ENCODE measurements at places on chromosomes 16 and 17. TPM values are rescaled to one million over a fixed set of nuclear protein-coding genes. Genes with fewer than 3 reads are reported as not detected.

CDK5R1 gene
- 1.5 TPM for total RNA-seq

CBX2 gene
- 3.5 TPM for total RNA-seq

MRTFB gene
- total RNA-seq: 51.0 TPM

KIAA0513 gene
- total RNA-seq: 19.2 TPM

PABPN1L gene
- not detected for total RNA-seq

- no peaks in the 10 kb centered on the region for H3K4me1 ChIP-seq
- H3K27ac ChIP-seq: no peak overlapping the region
- no peaks in the 10 kb centered on the region for H3K27me3 ChIP-seq
Observed at GRCh38 chr16:62870554-62870953, 834.3 kb upstream of the CDH8 start.

DNA sequence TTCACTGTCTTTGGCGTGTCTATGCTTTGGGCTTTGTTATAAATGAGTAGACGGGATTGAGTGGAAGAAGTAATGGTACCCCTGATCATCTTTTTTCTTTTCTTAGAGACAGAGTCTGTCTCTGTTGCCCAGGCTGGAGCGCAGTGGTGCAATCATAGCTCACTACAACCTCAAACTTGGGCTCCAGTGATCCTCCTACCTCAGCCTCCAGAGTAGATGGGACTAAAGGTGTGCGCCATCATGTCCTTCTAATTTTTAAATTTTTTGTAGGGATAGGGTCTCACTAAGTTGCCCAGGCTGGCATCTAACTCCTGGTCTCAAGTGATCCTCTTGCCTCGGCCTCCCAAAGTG lies 14.9 kb upstream of the GPRC5B start:
- no peaks in the 10 kb centered on the region for H3K27me3 ChIP-seq
- H3K4me1 ChIP-seq: no peaks in the 10 kb centered on the region

GRCh38 chr16:58339452-58339981 lies 44.7 kb upstream of the PRSS54 start:
- no peak overlapping the region for H3K27ac ChIP-seq
- no peak for DNase-seq
- H3K4me3 ChIP-seq: no peak overlapping the region

DNA sequence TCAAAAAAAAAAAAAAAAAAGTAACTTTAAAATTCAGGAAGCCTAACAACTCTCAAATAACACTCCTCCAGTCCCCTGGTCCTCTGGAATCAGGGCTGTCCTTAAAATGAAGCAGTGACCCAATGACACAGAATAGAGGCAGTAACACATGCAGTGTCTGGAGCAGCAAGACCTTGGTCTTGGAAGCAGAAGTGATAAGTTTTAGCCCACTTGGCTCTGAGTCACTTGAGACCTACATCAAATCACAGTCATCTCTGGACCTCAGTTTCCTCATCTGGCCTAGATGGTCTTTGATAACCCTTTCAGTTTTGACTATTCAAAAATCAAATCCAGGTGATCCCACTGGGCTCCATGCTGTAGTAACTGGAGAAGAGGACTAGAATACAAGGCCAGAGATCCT lies 39.0 kb downstream of the LYRM1 start:
- no peaks in the 10 kb centered on the region for H3K36me3 ChIP-seq
- H3K4me3 ChIP-seq: no peak overlapping the region
- H3K27me3 ChIP-seq: no peaks in the 10 kb centered on the region

- DNase-seq: no peak
- H3K27me3 ChIP-seq: no peaks in the 10 kb centered on the region
- no peaks in the 10 kb centered on the region for H3K36me3 ChIP-seq
Observed at GRCh38 chr17:34499576-34499975, 79.8 kb upstream of the TMEM132E start.

- no peaks in the 10 kb centered on the region for H3K36me3 ChIP-seq
- H3K4me1 ChIP-seq: no peaks in the 10 kb centered on the region
- no peak for DNase-seq
- no peak overlapping the region for H3K4me3 ChIP-seq
Observed at GRCh38 chr17:6078458-6078871, 8.3 kb downstream of the WSCD1 start.

- no peak for DNase-seq
- H3K36me3 ChIP-seq: no peaks in the 10 kb centered on the region
- H3K27me3 ChIP-seq: no peaks in the 10 kb centered on the region
- H3K27ac ChIP-seq: no peak overlapping the region
Observed at GRCh38 chr17:51667706-51668083, 407.3 kb downstream of the UTP18 start.

DNA sequence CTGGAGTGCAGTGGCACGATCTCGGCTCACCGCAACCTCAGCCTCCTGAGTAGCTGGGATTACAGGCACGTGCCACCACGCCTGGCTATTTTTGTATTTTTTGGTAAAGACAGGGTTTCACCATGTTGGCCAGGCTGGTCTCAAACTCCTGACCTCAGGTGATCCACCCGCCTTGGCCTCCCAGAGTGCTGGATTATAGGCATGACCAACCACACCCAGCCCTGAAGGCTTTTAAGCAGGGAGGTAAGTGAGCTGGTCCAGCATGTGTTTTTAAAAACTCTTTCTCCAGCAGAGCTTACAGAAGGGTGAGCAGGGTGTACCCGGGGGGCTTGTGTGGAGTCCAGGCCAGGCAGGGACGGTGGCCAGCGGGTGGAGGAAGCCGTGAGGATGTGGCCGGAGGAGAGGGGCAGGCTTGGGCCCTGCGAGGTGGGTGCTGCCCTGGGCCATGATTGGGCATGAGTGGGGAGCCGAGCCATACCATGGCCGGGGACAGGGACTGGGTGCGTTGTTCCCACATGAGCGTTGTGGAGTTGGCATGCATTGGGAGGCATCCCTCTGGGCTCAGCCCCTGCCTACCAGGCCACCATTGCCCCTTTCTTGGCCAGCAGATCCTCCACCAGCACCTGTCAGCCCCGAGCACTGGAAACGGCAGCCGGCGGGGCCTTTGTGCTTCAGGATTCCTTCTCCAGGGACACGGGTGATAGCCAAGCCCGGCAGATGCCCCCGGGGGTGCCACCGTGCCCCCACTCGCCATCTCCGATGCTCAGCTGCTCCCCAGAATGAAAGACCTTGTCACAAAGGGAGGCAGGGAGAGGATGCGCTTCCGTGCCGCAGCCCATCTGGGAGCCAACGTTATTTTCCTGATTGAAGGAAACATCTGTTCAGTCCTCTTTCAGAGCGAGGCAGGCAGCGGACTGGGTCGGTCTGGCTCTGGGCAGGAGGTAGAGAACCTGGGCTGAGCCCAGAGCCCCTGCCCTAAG lies 64.5 kb downstream of the RAI1 start:
- H3K4me1 ChIP-seq: no peaks in the 10 kb centered on the region
- no peak overlapping the region for H3K4me3 ChIP-seq
- H3K27ac ChIP-seq: no peak overlapping the region
- H3K27me3 ChIP-seq: no peaks in the 10 kb centered on the region

GRCh38 chr16:78198288-78198687 lies 98.8 kb downstream of the WWOX start:
- no peak overlapping the region for H3K27ac ChIP-seq
- no peaks in the 10 kb centered on the region for H3K27me3 ChIP-seq
- H3K36me3 ChIP-seq: no peaks in the 10 kb centered on the region
- no peaks in the 10 kb centered on the region for H3K4me1 ChIP-seq
- no peak overlapping the region for H3K4me3 ChIP-seq

DNA sequence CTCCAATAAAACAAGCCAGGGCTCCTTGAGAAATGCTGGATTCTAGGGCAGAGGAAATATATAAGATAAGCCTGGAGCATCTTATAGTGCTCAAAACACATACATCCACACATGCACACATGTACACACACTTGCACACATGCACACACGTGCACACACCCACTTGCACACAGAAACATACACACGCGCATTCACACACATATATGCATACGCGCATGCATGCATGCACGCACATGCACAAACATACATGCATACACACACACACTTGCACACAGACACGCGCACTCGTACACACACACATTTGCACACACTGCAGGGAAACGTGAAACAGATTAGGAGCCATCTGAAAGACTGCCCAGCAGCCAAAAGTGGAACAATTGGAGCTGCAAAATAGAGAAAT lies 8.0 kb upstream of the ENPP7 start:
- H3K27me3 ChIP-seq: no peaks in the 10 kb centered on the region
- no peak overlapping the region for H3K4me3 ChIP-seq
- no peaks in the 10 kb centered on the region for H3K4me1 ChIP-seq
- DNase-seq: no peak

GRCh38 chr17:4124999-4125398 lies 17.8 kb downstream of the ZZEF1 start:
- no peak overlapping the region for H3K27ac ChIP-seq
- H3K4me1 ChIP-seq: no peaks in the 10 kb centered on the region
- no peak for DNase-seq

DNA sequence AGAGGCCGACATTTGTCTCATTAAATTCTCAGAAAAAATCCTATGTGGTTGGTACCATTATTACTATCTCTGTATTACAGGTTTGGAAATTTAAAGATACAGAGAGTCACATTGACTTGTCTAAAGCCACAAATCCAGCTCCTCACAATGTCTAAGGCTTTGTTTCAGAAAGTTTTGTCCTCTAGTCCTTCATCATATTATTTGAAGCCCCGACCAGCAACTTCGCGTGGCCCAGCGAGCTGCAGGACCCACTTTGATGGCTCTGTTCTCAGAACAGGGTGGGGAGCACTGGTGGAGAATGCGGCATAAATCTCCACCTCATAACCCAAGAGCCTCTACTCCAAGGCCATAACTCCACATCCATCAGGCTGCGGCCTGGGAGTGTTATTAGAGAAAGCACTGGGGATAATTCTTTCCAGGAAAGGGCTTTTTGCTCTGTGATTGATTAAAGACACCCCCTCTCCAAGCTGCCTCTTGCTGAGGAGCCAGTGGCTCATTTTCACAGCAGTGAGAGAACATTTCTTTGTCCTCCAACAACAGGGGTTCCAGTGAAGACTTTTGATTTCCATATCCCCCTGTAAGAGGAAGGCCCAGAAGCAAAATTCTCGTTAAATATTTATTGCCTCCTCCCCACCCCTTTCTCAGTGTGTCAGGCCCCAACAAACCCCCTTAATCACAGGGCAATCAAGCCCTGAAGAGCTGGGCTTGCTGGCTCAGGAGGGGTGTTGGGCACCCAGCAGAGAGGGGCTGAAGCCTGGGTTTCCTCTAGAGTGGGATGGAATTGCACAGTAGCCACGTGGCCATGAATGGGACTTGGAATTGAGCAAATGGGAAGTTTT lies 113.7 kb upstream of the CDH11 start:
- no peaks in the 10 kb centered on the region for H3K27me3 ChIP-seq
- DNase-seq: no peak
- no peaks in the 10 kb centered on the region for H3K4me1 ChIP-seq

DNA sequence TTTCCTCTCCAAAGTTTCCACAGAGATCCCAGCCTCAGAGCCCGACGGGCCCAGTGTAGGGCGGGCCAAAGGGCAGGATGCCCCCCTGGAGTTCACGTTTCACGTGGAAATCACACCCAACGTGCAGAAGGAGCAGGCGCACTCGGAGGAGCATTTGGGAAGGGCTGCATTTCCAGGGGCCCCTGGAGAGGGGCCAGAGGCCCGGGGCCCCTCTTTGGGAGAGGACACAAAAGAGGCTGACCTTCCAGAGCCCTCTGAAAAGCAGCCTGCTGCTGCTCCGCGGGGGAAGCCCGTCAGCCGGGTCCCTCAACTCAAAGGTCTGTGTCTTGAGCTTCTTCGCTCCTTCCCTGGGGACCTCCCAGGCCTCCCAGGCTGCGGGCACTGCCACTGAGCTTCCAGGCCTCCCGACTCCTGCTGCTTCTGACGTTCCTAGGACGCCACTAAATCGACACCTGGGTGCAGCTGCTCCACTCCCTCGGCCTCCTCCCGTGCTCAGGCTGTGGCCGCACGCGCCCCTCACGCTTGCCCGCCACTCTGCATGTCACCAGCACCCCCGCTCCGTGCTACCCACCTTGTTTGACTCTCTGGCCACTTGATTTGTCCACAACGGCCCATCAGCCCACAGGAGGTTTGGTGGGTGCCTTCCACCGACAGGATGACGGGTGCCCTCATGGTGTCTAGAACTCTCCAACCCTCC lies 15.3 kb upstream of the STH start:
- H3K36me3 ChIP-seq: no peaks in the 10 kb centered on the region
- no peak overlapping the region for H3K4me3 ChIP-seq
- H3K27me3 ChIP-seq: no peaks in the 10 kb centered on the region
- DNase-seq: no peak
- no peak overlapping the region for H3K27ac ChIP-seq
- H3K4me1 ChIP-seq: no peaks in the 10 kb centered on the region

Data from kidney (tissue), 22 donors.